Fibroblast of lung (primary cell): ENCODE measurements at places on chromosomes 6 and 20. TPM values are rescaled to one million over a fixed set of nuclear protein-coding genes. Genes with fewer than 3 reads are reported as not detected.
A peak's percentile ranks its signal among the peaks of the same experiment; 100 is the strongest.

DNA sequence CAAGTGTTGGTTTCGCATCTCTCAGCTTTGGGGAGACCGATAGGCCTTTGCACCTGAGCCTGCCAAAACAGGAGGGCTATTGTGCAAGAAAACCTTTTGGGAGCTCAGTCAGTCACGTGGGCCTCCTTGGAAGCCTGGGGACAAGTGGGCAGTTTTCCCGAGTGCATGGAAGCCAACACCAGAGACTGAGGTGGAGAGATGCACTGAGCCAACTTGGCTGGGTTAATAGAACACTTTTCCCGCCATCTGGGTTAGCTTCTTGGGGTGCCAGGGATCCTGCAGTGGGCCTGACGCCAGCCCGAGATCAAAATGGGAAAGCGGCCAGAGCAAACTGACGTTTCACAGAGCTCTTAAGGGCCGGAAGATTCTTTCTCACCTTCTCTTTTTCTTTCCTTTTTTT is 2.8 kb upstream of the OOEP start:
- H3K36me3 ChIP-seq = no peaks in the 10 kb centered on the region
- no peak overlapping the region for H3K4me3 ChIP-seq
- H3K27me3 ChIP-seq = peaks cover 4% of the 10 kb centered on the region
- DNase-seq = no peak
- H3K4me1 ChIP-seq = no peaks in the 10 kb centered on the region

TXLNB gene
- 0.15 and 0.36 TPM in 2 replicates for polyA plus RNA-seq

GRCh38 chr6:157386023-157386422 is 5.0 kb downstream of the ZDHHC14 start:
- DNase-seq = no peak
- no peaks in the 10 kb centered on the region for H3K36me3 ChIP-seq
- H3K27me3 ChIP-seq = no peaks in the 10 kb centered on the region
- H3K4me1 ChIP-seq = no peaks in the 10 kb centered on the region

DNA sequence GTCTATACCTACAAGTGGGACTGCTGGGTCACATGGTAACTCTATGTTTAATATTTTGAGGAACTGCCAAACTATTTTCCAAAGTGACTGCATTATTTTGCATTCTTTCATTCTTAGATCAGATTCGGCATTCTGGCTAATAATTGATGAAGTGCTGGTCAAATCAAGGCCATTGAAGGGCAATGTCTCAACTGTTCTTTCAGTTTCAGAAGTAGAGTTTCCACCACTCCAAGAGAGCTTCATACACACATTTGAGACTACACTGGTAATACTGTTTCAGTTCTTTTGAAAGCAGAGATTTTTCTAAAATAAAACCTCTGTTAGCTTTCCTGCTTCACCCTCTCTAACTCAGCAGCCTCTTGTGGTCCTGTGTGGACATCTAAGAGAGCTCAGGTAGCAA is 154.5 kb downstream of the CFAP61 start:
- H3K4me3 ChIP-seq = no peak overlapping the region
- DNase-seq = no peak
- peaks cover 2% of the 10 kb centered on the region for H3K27me3 ChIP-seq
- H3K27ac ChIP-seq = no peak overlapping the region
- no peaks in the 10 kb centered on the region for H3K4me1 ChIP-seq
- no peaks in the 10 kb centered on the region for H3K36me3 ChIP-seq

GTF2H4 gene
- polyA plus RNA-seq = 15.3 and 25.3 TPM in 2 replicates

DNA sequence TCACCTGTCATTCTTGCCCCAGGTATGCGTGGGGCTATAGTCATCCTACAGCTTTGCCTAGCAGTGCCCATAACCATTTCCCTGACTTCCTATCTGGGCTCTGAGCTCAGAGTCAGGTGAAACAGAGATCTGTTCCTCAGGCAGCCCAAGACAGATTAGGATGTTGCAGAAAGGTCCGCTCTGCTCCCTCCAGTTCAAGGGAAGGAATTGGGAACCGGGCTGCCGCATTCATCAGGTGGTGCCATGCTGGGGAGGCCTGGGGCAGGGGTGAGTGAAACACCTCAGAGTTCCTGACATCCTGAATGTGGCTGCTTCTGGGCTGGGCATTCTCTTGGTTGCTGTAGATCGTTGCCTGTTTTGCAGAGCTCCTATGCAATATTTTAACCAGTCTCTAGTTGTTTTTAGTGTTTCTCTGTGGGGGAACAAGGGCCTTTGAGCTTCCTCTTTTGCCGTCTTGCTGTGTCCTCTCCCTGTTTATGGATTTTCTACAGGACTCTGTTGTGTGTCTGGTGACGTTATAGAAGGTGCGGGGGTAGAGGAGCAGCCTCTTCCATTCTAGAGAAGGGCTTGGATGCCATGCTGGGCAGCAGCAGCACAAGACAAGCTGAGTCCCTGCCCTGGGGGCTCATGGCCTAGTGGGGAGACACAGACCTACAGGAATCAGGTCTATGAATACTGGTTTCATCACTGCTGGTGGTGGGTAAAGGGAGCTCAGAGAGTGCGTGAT is 9.2 kb downstream of the ENTPD6 start:
- H3K4me1 ChIP-seq = no peaks in the 10 kb centered on the region
- H3K36me3 ChIP-seq = no peaks in the 10 kb centered on the region
- H3K4me3 ChIP-seq = no peak overlapping the region
- no peaks in the 10 kb centered on the region for H3K27me3 ChIP-seq
- H3K27ac ChIP-seq = no peak overlapping the region
- DNase-seq = no peak

DNA sequence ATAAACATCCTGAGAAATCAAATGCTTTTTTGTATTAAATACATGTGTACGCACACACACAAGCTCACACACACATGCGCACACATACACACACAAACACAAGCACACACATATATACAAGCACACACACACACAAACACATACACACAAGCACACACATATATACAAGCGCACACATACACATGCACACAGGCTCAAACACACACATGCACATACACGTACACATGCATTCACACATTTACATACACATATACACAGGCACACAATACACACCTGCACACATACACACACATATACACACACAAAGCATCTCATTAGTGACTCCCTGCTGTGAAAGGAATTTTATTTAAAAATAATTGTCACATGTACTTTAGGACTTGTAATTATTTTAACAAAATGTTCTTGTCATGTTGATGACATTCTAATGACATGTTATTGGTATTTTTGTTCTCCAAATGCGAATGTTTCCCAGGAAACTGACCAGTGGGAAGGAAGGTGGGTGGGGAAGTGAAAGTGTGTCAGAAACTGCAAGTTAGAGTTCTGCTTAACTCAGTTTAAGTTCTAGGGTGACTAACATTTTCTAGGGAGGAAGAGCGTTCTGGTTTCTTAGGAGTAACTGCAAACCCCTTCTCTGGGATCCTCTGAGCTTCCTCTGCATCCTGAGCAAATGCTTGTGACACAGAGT is 113.9 kb upstream of the ZNF217 start:
- peak; percentile 23 for DNase-seq
- no peaks in the 10 kb centered on the region for H3K27me3 ChIP-seq
- H3K4me3 ChIP-seq = no peak overlapping the region
- H3K4me1 ChIP-seq = peaks cover 16% of the 10 kb centered on the region

DNA sequence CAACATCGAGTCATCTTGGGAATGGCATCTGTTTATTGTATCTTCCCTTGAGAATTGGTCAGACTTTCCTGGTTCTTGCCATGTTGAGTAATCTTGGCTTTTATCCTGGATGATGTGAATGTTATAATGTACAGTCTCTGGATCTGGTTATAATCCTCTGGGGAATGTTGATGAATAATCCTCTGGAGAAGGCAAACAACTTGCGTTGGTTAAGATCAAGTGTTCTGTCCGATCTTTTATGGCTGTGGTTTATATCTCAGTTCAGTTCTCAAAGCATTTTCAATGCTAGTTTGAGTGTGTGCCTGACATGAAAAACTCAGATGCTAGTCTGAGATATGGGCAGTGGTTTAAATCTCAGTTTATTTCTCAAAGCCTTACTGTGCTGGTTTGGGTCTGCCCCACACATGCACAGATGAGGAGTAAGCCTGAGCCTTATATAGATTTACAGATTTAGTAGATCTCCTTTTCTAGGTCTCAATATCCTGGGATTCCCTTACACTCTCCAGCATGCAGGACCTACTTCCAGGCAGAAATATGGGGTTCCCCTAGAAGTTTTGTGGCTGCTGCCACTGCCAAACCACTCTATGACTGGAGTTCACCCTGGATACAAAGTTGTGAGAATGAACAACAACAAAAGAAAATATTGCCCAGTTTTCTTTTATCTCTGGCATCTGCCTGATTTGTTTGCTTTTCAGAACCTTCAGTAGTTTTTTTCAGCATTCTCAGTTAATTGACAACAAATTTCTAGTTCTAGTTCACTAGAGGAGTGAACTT is 191.8 kb upstream of the MAN1A1 start:
- DNase-seq = peak; percentile 100
- H3K4me3 ChIP-seq = no peak overlapping the region
- peak overlapping the region; percentile 80 for H3K27ac ChIP-seq
- H3K27me3 ChIP-seq = no peaks in the 10 kb centered on the region
- no peaks in the 10 kb centered on the region for H3K36me3 ChIP-seq
- peaks cover 14% of the 10 kb centered on the region for H3K4me1 ChIP-seq

TASP1 gene
- polyA plus RNA-seq = 4.8 and 13.6 TPM in 2 replicates

GRCh38 chr6:99446076-99446475 is 21.0 kb upstream of the PNISR start:
- no peaks in the 10 kb centered on the region for H3K27me3 ChIP-seq
- no peak overlapping the region for H3K4me3 ChIP-seq
- no peak overlapping the region for H3K27ac ChIP-seq

RSPH4A gene
- 0.14 and 0.18 TPM in 2 replicates for polyA plus RNA-seq

GRCh38 chr6:107132330-107132954 is 17.1 kb upstream of the BEND3 start:
- H3K27me3 ChIP-seq = no peaks in the 10 kb centered on the region
- H3K36me3 ChIP-seq = no peaks in the 10 kb centered on the region
- peak; percentile 45 for DNase-seq
- H3K27ac ChIP-seq = no peak overlapping the region

DNA sequence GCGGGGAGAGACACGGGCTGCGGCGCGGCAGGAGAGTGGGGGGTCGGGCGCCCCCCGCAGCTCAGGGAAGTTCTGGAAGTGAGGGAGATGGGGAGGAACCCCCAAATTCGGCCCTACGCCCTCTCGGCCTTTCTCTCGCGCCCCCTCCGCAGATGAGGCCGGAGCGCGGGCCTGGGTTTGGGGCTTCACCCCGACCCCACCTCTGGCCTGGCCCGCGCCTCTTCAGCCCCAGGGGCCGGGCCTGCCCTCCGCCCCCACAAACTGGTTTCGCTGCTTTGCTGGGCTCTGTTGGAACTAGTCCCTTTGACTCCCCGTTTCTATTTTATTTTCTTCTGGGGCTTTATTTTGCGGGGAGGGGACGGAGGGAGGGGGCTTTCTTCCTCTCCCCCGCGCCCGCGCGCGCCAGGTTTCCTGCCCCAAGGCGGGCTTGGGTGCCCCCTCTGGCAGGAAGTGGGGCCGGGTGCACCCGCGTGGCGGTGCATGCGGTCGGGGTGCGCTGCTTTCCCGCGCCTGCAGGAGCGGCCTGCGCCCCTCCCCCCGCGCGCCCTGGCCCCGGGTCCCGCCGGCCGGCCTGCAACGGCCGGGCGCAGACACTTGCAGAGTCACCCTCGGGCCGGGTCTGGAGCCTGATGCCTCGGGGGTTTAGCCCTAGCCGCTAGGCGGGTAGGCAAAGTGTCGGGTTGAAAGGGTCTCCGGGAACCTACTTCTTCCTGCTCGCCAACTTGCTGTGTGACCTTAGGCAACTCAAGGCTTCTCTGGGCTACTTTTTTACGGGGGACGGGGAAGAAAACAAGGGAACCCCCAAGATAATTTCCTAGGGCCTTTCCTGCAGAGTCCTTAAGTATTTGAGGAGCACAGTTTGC is 1.3 kb downstream of the HMGA1 start:
- H3K27me3 ChIP-seq = no peaks in the 10 kb centered on the region
- DNase-seq = no peak
- H3K4me1 ChIP-seq = peaks cover 21% of the 10 kb centered on the region
- H3K4me3 ChIP-seq = peak overlapping the region; percentile 63
- peaks cover 6% of the 10 kb centered on the region for H3K36me3 ChIP-seq
- H3K27ac ChIP-seq = peak overlapping the region; percentile 83

PDE7B gene
- polyA plus RNA-seq = 7.9 and 14.2 TPM in 2 replicates

GRCh38 chr20:36861875-36862801 is 13.8 kb upstream of the TLDC2 start:
- no peaks in the 10 kb centered on the region for H3K27me3 ChIP-seq
- peak overlapping the region; percentile 90 for H3K4me3 ChIP-seq
- H3K36me3 ChIP-seq = peaks cover 3% of the 10 kb centered on the region
- H3K27ac ChIP-seq = peak overlapping the region; percentile 87

DNA sequence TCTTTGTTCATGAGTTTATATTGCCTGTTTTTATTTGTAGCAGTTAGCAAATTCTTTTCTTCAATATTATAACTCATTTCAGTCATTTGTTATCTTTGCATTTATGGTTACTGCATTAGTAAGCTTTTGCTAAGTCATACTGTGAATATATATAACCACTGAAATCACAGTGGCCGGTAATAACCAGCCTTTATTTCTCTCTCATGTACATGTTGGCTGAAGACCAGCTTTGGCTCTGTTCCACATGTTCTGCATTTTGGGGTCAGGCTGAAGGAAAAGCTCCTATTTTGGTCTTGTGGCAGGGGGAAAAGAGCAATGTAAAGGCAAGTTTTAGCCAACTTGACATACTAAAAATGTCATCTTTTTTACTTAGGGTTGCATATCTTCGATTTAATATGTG is 276.3 kb downstream of the BCKDHB start:
- H3K36me3 ChIP-seq = no peaks in the 10 kb centered on the region
- no peak overlapping the region for H3K4me3 ChIP-seq
- no peaks in the 10 kb centered on the region for H3K4me1 ChIP-seq
- DNase-seq = peak; percentile 42

- no peak for DNase-seq
- no peak overlapping the region for H3K4me3 ChIP-seq
- no peaks in the 10 kb centered on the region for H3K27me3 ChIP-seq
- no peak overlapping the region for H3K27ac ChIP-seq
Measured at GRCh38 chr20:8530022-8530421, 398.0 kb downstream of the PLCB1 start.

DNA sequence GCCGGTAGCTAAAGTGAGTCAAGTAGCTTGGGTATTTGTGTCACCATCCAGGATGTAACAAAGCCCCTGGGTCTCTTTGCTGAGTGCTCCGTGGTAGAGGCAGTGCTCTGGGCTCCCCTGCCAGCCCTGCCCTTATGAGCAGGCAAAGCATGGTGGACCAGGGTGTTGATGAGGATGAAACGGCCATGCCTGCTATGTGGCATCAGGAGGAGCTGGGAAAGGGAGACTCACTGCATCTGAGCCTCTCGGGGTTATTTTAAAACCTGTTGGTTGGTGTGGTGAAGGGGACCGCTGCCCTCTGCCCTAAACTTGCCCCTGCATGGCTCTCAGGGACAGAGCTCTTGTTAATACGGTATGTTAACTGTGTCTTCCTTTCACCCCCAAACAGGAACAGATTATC is 143.1 kb downstream of the DTNBP1 start:
- H3K27me3 ChIP-seq = no peaks in the 10 kb centered on the region
- H3K4me1 ChIP-seq = no peaks in the 10 kb centered on the region
- no peak for DNase-seq
- H3K27ac ChIP-seq = no peak overlapping the region

SYNDIG1 gene
- 0.02 and 0.08 TPM in 2 replicates for polyA plus RNA-seq

GRCh38 chr6:103893141-103893581 is 966.6 kb downstream of the HACE1 start:
- H3K36me3 ChIP-seq = no peaks in the 10 kb centered on the region
- DNase-seq = peak; percentile 4
- H3K4me3 ChIP-seq = no peak overlapping the region
- no peaks in the 10 kb centered on the region for H3K27me3 ChIP-seq

GPSM3 gene
- 3.9 and 7.0 TPM in 2 replicates for polyA plus RNA-seq

- no peaks in the 10 kb centered on the region for H3K4me1 ChIP-seq
- DNase-seq = no peak
- H3K4me3 ChIP-seq = no peak overlapping the region
- no peak overlapping the region for H3K27ac ChIP-seq
- no peaks in the 10 kb centered on the region for H3K27me3 ChIP-seq
Measured at GRCh38 chr6:160421854-160422253, 73.7 kb downstream of the SLC22A3 start.

LBP gene
- polyA plus RNA-seq = 0.08 TPM in 1 of 2 replicates, not detected in the other
